ENCODE measurements at places on chromosomes 5 and 9. TPM values are rescaled to one million over a fixed set of nuclear protein-coding genes. Genes with fewer than 3 reads are reported as not detected.

The FOXD4L5 gene
- total RNA-seq, result 0.04 TPM

The FAM240B gene
- total RNA-seq, result not detected

The HSPB3 gene
- not detected for total RNA-seq

The P4HA2 gene
- total RNA-seq, result 38.7 TPM

The SLC34A1 gene
- 0.07 TPM for total RNA-seq

The SLC45A2 gene
- total RNA-seq, result not detected

The F2RL2 gene
- not detected for total RNA-seq

The RMRP gene
- 23,421 TPM for total RNA-seq

The TAF1L gene
- not detected for total RNA-seq

The PAPPA gene
- total RNA-seq, result not detected

The CDK7 gene
- total RNA-seq, result 26.6 TPM

The PCDHB11 gene
- 0.69 TPM for total RNA-seq

The TCF7 gene
- total RNA-seq, result 3.9 TPM

The PCDHGB1 gene
- not detected for total RNA-seq

The HACD4 gene
- not detected for total RNA-seq

The GFI1B gene
- not detected for total RNA-seq

The FOXI1 gene
- total RNA-seq, result not detected

The C9orf153 gene
- total RNA-seq, result 1.9 TPM

The BHMT2 gene
- not detected for total RNA-seq

The LPAR1 gene
- 67.9 TPM for total RNA-seq

The LRRTM2 gene
- total RNA-seq, result not detected

The F12 gene
- total RNA-seq, result 36.8 TPM
